ENCODE measurements at places on chromosomes 3 and 15.
A peak's percentile ranks its signal among the peaks of the same experiment; 100 is the strongest.

DNA sequence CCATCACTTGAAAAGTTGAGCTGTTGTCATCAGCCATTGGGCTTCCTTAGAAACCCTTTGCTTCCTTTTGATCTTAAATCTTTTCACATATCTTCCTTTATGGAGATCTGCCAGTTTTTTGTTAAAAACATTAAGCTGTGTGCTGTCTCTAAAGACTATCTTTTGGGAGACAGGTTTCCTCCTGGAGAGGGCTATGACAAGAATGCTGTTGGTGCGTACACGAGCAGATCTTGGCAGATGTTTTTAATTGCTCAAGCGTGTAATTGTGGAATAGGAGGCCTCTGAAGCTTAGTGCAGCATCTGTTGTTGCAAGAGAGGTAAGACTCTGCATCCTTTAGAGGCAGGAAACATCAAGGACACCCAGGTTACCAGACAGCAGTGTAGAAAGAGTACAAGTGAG lies 56.8 kb downstream of the PHLDB2 start:
- DNase-seq: no peak

GRCh38 chr15:82921242-82921641 lies 31.3 kb downstream of the HOMER2 start:
- no peak for DNase-seq

GRCh38 chr15:88419830-88420229 lies 47.4 kb downstream of the MRPL46 start:
- DNase-seq: no peak

DNA sequence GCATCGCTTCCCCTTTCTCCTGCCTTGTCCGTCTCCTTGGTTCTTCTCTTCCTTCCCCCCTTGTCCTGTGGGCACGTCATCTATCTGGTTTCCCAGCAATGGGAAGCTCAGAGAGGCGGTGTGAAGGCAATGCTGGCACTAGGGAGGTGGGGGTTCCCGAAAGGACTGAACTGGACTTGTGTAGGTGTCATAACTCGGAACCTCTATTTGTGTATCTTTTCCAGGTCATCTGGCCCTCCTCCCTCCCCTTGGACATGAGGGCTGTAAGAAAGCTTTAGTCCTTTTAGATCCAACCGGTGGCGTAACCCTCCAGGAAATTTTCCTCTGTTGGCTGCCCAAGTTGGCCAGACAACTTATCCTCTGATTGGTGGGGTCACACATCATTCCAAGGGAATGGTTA lies 231.5 kb upstream of the TLE3 start:
- no peak for DNase-seq

DNA sequence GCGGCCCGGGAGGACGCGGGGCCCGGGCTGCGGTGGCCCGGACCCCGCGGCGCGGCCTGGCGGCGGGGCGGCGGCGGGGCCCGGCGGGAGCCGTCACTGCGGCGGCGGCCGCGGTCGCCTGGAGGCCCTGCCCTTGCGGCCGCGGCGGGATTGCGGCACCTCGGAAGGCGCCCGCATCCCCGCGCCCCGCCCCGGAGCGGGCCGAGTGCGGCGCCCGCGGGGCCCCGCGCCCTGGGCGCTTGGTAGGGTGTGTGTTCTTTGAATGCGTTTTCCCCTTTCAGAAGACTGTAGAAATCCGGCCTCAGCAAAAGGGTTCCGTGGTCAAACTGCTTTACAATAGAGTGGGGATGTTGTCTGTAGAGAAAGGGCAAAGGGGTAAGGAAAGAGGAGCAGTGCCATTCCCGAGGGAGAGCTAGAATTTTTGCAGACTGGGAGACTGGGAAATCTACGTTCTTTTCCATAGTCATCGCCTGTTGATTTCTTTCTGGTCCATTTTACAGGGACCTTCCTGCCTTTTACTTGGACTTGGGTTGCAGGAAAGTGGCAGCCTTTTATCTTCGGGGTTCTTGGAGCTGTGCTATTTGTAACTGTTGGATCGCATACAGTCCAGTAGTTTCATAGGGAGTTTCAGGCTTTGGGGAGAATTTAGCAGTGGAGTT lies 630 bp downstream of the SNRK start:
- DNase-seq: peak; percentile 17

DNA sequence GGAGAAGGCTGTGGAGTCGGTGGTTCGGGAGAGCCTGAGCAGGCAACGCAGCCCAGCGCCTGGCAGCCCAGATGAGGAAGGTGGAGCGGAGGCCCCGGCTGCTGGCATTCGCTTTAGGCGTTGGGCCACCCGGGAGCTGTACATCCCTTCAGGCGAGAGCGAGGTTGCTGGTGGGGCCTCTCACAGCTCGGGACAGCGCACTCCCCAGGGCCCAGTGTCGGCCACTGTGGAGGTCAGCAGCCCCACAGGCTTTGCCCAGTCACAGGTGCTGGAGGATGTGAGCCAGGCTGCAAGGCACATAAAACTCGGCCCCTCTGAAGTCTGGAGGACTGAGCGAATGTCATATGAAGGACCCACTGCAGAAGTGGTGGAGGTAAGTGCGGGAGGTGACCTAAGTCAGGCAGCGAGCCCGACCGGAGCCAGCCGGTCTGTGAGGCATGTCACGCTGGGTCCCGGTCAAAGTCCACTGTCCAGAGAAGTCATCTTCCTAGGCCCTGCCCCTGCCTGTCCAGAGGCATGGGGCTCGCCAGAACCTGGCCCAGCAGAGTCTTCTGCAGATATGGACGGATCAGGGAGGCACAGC lies 26.7 kb downstream of the SYNM start:
- no peak for DNase-seq

DNA sequence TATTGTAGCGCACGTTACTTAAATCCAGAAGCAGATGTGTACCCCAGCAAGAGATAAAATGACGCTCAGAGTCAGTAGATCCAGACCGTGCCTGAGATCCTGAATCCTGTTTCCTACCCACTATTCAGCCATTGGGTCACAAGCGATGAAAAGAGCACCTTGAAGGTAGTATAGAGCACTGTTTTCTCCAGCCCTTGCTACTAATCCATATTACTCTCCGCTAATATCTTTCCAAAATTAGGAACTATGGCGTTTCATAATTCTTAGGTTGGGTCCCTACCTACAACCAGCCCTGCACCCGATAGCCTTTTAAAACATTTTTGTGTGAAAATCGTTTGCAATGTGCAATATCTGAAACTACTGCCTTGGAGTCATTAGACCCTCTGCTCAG lies 596 bp downstream of the BTD start:
- DNase-seq: no peak

- DNase-seq: no peak
These were observed 76.6 kb downstream of the LRRFIP2 start for GRCh38 chr3:37097776-37098175.

- no peak for DNase-seq
These were observed 17.0 kb upstream of the DNAJC19 start for GRCh38 chr3:181006541-181006940.

DNA sequence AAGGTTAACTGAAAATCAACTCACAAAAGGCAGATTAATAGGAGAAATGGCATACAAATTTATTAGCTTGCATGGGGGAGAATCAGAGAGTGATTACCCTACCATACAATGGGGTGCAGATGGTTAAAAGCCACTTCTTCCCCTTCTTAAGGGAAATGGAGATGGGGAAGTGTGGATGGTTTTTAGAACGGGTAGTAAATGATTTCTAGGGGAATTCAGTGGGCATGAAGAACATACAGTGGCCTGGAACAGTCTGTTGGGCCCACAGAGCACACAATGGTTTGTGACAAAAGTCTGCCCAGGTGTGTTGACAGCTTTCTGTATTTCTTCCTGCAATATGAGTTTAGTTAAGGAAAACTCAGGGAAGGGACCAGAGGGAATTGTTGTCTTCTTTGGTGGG lies 61.0 kb downstream of the C3orf80 start:
- no peak for DNase-seq

DNA sequence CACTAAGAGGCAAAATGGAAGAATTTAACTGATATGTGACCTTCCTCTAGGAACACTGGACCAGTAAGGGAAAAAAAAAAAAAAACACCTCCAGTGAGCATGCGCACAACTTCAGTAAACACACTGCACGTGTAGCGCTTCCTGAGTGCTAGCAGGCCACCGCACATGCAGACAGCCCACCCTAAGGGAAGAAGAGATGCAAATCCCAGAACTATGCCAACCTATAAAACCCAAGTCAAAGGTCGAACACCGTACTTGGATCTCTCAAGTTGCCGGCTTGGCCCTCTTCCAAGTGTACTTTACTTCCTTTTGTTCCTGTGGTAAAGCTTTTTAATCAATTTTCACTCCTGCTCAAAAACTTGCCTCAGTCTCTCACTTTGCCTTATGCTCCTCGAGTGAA lies 64.5 kb upstream of the CADPS start:
- no peak for DNase-seq

GRCh38 chr3:35071772-35072171 lies 567.6 kb upstream of the ARPP21 start:
- no peak for DNase-seq

DNA sequence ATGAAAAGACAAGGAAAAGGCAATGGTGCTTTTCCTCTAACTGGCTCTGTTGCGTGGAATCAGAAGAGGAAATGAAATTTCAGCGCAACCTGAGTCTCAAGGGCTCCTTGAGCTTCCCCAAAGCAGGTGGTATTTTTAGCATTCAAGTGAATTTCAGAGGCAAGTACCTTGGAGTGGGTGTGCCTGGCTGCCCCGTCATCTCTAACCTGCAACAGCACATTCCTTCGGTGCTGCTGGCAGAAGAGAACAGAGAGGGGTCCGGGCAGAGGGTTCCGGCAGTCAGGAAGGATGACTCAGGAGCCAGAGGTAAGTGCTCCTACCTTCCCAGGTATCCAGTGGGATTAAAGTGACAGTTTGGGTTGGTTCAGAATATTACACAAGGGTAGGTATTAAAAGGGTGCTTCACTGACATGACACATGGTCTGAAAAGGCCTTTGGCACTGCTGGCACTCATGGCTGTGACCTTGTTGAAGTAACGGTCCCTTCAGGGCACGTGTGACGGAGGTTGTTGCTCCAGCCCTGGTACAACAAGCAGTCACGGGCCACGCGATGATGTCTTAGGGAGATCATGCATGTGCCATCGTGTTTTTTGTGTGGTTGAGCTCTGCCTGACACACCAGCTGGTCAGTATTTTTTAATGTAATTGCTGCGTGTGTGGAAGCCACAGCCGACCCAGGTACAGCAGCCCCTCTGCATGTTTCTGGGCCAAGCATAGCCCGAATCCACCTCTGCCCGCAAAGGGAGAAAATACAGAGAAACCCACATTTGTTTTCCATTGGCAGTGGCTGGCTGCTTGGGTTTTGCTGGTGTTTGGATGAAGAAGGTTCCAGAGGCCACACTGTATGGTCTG lies 75.7 kb downstream of the LRRK1 start:
- DNase-seq: no peak

GRCh38 chr3:111605018-111605417 lies 9.9 kb upstream of the ZBED2 start:
- no peak for DNase-seq

DNA sequence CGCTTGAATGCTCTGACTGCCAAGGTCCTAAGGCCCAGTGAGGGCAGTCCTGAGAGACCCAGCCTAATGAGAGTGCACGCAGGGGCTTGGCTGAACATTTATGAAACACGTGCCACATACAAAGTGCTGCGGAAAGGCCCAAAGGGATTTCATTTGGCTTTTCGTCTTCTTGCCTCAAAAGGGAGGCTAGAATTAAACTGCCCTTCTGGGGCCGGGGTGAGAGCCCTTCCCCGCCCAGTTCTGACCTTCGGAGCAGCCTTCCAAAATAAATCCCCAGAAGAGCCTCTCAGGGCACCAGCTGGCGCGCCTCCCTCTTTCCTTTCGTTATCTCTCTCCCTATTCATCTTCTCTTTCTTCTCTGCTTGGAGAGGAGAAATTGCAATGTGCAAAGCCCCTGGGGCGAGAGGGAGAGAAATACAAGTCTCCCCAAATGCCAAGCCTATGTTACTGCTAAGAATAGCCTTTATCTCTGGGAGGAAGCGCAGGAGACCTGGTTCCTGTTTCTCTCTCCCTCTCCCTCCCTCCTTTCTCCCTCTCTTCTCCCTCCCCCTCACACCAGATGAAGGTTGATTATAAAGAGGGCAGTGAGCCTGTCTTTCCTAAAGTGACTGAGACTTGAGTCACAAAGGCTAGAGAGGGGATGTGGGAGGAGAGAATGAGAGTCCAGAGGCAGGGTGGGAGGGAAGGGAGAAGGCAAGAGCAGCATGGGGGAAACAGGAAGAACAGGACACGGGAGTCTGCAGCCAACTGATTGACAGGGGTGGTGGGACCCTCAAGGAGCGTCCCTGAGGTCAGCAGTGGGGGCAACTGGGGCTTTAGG lies 36.7 kb upstream of the NDUFB4 start:
- DNase-seq: peak; percentile 29

- no peak for DNase-seq
These were observed 53.1 kb downstream of the CD47 start for GRCh38 chr3:108037770-108038169.

DNA sequence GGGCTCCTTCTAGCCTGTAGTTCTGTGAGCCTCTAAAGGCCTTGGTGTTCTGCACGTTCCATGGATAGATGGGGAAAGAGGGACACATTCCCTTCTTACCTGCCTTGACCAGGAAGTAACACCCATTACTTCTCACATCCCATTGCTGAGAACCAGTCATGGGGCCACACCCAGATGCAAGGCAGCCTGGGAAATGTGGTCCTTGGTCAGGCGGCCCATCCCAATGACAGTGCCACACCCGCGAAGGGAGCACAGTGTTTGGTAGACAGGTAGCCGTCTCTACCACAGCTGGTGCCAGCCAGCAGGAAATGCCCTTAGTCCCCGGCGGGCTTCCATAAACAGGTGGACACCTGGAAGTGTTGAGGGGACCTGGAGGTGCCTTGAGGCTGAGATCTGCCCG lies 23.2 kb upstream of the LCTL start:
- no peak for DNase-seq

- no peak for DNase-seq
These were observed 48.9 kb downstream of the IQGAP1 start for GRCh38 chr15:90436952-90437351.

DNA sequence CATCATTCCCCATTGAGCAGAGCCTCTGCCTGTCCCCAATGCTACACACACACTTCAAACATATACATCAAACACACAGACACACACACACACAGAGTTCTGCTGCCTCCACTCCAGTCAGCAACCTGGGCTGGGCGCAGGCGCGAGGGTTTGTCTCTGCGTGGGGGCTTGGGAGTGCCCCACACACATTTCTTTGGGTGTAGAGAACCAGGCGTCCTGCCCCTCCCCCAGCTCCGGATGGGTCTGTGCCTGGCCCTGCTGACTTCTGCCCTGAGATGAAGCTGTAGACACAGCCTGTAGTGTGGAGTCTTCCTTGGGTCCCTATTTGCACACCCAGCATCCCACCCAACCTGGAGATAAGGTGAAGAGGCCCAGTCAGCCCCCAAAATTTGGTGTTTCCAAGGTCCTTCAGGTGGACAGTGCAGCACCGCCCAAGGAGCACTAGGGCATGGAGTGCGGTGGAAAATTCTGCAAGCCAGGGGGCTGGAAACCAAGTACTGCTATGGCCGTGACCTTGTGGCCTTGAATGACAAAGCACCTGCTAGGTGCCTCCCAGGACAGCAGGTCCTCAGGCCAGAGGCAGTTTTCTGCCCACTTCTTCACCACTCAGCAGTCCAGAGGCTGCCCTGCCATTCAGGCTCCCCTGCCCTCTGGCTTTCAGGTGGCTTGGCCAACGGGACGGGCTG lies 26.8 kb downstream of the FBXW12 start:
- no peak for DNase-seq

- DNase-seq: no peak
These were observed 4.3 kb upstream of the SCG3 start for GRCh38 chr15:51677021-51677420.

GRCh38 chr3:52792961-52793695 lies 1.5 kb upstream of the ITIH3 start:
- no peak for DNase-seq

All from globus pallidus (tissue), 1 donor.